HCEC 1CT (cell line): ENCODE measurements at places on chromosomes 5 and 9.

DNA sequence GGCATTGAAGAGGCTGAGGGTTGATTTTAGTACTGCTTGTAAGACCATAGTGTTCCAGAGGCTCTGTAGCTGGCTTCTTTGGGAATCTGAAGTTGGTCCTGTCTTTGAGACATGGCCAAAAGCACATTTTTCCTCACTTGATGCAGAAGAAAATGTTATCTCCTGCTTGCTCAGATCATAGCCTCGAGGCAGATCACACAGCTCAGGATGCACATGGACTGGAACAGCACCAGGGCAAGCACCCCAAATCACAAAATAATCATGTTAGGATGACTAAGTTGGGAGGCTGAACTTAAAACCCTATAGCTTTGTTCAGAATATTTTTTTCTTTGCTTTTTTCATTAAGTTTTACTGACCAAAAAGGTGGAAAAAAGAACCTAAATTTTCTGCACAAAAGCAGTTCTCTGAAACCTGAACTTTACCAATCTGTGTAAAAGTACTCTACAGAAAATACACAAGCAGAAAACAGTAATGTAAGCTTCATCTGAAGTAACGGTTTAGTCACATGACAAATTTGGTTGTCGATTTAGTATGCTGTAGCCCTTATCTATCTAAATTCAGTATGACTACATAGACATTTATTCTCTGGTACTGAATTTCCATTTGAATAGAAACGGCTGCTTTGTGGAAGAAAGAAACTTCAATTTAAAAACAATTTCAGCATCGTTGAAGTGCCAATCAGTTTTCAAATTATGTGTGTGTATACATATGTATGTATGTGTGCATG is 3.4 kb downstream of the KLHL9 start:
- no peak for DNase-seq

DNA sequence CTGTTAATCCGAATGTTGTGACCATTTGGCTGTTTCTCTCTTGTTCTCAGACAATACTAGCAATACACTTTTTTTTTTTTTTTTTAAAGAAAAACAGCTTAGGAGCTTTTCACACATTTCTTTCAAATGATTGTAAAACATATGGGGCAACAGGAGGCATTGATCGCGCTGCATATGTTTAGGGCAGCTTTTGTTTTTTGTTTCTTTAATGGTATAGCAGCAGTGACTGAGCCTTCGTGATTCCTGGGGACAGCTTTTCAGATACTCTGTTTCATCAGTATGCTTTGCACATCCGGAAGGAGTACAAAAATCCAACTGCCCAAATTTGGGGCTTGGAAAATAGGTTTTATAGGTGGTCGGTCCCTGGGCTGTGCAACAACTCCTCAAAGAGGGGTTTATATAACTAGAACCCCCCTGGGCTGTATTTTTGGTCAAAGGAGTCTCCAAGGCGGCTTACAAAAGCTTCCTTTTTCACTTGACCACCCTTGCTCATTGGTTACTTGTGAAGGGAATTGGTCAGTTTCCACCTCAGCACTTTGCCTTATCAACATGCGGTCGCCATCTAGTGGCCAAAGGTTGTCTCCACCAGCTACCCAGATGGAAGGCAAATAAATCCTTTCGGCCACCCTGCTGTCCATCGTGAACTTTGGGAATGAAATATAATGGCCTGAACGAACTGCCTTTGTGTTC is 91.8 kb downstream of the PDE6A start:
- DNase-seq: peak; percentile 71

DNA sequence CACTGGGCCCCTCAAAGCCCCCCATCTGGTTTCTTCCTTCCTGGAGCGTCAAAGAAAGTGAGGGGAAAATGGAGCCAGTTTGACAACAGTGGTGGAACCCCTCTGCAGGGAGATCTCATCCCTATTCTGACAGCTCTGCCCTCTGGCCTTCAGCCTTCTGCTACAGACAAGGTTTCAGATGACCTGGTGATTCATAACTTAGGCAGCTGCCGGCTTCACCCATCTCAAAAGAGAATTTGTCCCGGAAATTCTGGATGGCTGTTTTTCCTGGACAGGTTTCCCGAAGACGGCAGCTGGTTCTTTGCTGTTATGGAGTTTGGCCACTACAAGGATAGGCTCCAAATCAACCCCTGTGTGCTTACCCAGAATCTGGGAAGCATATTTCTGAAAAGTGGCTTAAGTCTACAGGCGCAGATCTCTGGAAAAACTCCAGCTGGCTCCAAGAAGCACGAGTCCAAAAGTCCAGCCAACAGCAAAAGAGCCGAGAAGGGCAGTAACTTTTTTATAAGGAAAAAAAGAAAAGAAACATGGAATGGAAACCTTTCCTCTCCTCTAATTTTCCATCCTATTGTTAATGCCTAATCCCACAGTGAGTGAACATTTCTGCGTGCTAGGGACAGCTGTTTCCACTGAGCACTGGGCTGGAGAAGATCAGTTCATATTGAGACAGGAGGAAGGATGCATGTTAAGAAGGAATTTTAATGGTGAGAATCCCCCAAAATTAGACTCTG is 54.5 kb downstream of the ZNF366 start:
- DNase-seq: peak; percentile 85

DNA sequence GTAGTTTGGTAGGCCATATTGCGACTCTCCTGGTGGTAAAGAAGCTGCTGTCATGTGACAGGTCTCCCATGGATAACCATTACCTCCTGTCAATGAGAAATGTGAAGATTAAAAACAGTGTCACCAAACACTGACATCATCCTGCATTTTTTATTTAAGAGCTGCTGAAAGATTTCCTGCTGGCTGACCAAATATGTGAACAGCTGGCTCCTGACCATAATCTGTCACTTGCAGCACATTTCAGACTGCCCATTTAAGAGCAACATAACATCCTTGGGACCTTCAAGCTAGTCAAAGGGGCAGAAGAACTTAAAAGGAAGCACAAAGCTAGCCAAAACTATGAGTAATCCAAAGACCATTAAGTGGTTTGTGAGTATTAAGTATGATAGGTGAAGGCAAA is 288.0 kb downstream of the IZUMO3 start:
- DNase-seq: no peak

DNA sequence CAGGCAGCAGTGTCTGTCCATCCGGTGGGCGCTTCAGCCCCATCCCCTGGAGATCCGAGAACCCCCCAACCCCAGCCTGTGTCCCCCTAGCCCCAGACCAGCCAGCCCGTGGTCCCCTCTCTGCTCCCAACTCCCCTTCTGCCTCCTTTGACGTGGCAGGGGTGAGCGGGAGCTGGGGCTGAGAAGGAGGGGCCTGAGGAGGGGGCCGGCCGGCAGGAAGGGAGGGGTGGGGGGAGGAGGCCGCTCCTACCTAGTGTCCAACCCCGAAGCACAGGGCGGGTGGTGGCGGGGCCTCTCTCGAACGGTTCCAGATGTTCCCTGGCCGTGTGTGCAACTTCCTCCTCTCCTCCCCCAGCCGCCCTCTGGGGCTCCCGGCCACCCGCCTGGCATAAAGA is 31.0 kb downstream of the GOLGA2 start:
- peak; percentile 67 for DNase-seq

DNA sequence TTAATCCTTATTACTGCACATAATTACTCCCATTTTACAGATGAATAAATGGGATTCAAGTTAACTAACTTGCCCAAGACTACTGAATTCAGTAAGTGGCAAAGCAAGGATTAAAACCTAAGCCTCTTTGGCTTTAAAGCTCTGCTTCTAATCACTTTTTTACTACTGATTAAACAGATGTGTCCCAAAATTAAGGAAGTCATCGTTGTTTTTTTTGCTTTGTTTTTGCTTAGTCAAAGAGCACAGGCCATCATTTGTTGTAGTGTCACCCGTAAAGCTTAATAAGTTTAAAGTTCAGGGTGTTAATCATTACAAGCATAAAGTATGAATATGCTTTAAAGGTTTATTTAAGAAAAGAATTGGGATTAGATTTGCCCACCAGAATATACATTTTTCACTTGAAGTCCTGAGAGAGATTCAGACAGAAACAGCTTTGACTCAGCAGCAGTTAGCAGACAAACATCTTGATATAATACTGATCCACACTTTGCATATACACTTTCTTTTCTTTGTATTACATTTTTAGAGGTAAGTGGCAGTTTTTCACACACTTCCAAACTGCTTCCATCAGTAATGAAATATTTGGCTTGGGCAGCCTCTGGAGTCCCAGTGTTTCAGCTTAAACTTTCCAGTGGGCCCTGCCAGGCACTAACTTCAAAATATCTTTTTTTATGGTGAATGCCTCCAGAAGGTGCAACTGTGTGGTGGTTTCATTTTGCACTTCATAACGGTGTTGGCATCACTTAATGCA is 52.7 kb downstream of the PIK3R1 start:
- no peak for DNase-seq

- DNase-seq: peak; percentile 62
Observed at GRCh38 chr9:77764894-77765780, 117.0 kb upstream of the GNA14 start.
